ENCODE measurements at places on chromosomes 12 and 14.

DNA sequence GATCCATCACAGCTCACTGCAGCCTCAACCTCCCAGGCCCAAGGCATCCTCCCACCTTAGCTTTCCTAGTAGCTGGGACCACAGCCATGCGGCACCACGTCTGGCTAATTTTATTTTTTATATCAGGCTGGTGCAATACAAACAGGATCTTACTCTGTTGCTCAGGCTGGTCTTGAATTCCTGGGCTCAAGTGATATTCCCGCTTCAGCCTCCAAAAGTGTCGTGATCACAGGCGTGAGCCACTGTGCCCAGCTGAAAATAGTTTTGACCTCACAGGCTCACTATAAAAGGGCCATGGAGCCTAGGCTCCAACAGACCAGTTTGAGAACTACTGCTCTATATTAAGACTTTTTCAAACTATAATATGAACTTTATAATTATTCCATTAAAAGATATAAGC is 37.3 kb downstream of the SNX6 start:
- no peak for DNase-seq

GRCh38 chr12:105783983-105784947 is 354.5 kb downstream of the NUAK1 start:
- DNase-seq = no peak

DNA sequence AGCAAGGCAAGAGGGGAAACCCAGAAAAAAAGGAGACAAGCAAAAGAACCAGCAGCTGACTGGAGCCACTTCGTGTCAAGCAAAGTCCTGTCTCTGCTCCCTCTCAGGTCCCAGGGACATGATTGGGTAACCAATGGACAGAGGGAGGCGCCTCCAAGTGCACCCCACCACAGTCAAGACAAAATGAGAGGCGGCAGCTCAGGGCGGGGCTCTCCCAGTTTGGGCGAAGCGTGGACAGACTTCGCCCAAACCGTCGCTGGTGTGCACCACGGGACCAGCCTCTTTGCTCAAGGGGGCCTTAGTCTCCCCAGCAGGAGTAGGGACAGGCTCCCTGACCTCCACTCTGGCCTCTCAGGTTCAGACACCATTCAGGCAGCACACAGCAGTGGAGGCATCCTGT is 1.5 kb upstream of the BEGAIN start:
- no peak for DNase-seq

DNA sequence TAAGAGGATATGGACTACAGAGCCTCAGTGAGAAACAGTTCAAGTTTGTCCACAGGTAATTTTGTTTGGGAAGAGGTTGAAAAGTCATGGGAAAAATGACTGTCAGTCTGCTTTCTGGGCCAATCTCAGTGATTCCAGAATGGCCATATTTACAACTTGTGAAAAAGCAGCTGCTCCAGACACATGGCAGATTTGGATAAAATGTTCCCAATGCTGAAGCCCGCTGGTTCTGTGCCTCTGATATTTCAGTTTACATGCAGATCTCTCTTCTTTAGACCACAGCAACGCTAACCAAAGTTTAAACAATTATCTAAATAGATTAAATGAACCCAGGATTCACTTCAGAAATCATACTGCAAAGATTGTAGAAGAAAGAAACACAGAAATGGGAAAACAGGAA is 222.8 kb downstream of the SOX5 start:
- DNase-seq = no peak

DNA sequence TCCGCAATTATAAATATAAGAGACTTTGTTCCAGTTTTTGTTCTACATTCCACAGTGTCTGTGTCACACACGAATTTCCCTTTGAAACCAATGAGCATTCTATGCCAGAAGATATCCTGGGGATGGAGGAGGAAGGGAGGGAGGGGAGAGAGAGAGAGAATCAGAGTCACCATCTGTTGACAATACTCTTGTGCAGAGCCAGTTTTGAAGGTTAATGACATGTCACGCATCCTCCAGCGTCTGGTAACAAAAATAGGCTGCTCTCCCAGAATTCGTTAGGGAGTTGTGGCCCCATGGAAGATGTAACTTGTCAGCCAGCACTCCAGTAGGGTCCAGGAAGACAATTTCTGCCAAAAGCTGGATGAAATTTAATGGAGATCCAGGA is 213.5 kb upstream of the KRR1 start:
- no peak for DNase-seq

GRCh38 chr12:50224026-50224692 is 57.0 kb upstream of the CERS5 start:
- no peak for DNase-seq

GRCh38 chr14:94601884-94602391 is 10.3 kb upstream of the SERPINA3 start:
- DNase-seq = no peak

GRCh38 chr14:100305324-100306100 is 732 bp downstream of the SLC25A29 start:
- peak; percentile 40 for DNase-seq

GRCh38 chr12:92010368-92010767 is 135.3 kb downstream of the BTG1 start:
- DNase-seq = no peak

DNA sequence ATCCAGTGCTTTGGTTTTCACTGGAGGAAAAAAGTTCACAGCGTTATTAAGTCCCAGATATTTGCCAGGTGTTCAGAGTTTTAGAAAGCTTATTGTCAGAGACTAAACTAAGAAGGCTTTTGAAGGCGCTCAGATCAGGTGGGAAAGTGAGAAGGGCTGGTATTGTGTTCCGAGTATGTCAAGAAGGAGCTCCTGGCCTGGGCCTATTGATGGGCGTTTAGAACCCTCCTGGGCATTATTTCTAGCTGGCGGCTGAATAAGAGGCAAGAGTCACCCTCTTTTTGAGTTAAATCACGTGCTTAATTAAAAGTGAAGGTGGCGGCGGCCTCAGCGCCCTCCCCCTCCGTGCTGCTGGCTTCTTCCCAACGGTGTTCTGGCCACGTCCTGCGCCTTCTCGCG is 20.9 kb upstream of the GNS start:
- DNase-seq = peak; percentile 12
